ENCODE measurements at places on chromosomes 16 and 17. TPM values are rescaled to one million over a fixed set of nuclear protein-coding genes. Genes with fewer than 3 reads are reported as not detected.

Gene NXPH3
- total RNA-seq, result 8.8 TPM

Gene NOL11
- 18.6 TPM for total RNA-seq

Gene FBXO31
- total RNA-seq, result 39.3 TPM

Gene KRTAP4-7
- not detected for total RNA-seq

Gene P2RX5
- 8.1 TPM for total RNA-seq

Gene SIRT7
- 4.9 TPM for total RNA-seq

Gene TBC1D3I
- total RNA-seq, result not detected

Gene NLRC3
- 1.1 TPM for total RNA-seq

Gene CMTM4
- 15.2 TPM for total RNA-seq

Gene CDT1
- total RNA-seq, result 0.39 TPM

DNA sequence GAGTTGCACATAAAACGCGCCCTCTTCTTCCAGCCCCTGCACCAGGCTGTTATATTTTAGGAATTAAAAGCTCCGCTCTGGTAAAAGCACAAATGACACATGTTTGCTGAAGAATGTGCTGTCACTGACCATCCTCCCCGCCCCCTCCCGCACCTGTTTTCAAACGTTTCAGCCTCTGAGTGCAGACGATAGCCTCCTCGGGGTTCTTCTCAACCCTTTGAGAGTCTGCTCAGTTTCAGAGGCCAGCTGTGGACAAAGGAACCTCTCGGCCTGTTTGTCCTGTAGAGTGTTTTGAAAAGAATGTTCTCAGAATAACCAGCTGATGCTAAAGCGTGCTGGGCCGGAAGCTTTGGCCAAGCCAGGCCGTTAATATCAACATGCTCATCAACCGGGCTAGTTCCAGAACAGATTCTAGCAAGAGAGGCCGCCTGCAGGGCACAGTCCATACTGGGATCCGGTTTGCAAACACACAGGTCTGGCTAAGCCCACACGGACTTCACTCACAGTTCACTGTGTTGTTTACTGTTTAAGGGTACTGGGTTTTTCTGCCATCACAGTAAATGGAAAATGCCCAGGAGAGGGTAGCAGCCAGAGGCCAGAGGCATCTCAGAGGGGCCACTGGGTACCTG lies 6.4 kb upstream of the CACNG4 start:
- DNase-seq, result no peak

GRCh38 chr17:61230461-61230860 lies 169.2 kb upstream of the TBX2 start:
- DNase-seq, result no peak

DNA sequence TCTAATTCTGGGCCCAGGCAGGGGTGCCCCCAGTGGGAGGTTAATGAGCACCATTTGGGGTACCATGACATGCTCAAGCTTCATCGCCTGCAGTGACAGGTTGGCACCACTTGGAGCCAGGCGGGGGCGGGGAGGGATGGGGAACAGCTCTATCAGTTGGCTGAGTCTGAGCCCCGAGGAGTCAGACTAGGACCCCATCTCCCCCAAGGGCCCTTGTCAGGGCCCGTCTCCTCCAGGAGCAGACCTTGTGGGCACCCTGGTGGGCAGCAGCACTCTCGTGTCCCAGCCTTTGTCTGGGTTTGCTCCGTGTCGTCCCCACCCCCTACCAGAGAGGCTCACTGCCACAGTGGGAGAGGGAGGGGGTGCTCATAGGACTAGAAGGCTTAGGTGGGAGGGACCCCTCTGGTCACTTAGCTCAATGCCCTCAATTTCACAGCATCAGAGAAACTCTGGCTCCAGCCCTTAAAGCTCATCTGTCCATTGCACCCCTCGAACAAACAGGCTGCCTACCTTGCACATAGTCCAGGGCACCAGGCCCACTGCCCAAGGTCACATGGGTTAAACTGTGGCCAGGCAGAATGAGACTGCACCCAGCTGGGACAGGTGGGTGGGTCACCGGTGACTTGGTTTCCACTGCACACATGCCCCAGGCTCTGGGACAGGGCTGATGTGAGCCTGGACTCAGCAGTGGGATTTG lies 4.1 kb downstream of the PPP1R9B start:
- DNase-seq, result no peak

- DNase-seq, result no peak
Observed at GRCh38 chr16:63216696-63217423, 1180.6 kb upstream of the CDH8 start.

DNA sequence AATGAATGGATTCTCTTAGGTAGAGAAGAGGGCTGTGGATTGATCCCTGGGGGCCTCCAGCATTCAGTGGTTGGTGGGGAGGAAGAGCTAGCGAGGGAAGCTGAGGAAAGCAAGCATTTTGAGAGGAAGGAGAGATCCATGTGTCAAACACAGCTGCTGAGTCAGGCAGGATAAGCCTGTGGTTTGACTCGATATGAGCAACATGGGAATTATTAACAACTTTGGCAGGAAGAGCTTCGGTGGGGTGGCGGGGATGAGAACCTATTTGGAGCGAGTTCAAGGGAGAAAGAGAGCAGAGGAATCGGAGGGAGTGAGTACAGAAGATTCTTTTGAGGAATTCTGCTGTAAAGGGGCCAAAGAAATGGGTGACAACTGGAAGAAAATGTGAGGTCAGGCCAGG lies 59.5 kb upstream of the CDC42EP4 start:
- DNase-seq, result no peak

- DNase-seq, result no peak
Observed at GRCh38 chr16:24972608-24973220, 42.5 kb downstream of the ARHGAP17 start.

DNA sequence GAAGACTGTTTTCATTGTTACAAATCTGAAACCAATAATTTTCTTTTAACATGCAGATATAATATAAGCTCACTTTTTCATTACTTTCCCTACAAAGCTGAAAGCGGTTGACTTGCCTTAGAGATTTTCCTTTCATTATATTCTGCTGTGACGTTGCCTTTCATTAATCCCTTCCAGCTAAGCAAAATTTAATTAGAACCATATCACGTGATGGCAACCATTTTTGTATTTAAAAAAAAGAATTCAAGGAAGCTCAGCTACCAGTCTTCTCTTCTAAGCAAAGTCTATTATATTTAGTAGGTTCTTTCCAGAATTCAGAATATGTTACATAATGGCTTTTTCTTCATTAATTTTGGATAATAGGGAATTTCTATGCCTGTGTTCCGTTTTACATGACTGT lies 186.5 kb downstream of the PRKCA start:
- DNase-seq, result no peak

GRCh38 chr17:72135546-72136325 lies 14.9 kb downstream of the SOX9 start:
- DNase-seq, result no peak

GRCh38 chr16:89009343-89010209 lies 32.6 kb upstream of the CBFA2T3 start:
- DNase-seq, result no peak

GRCh38 chr16:77834635-77835540 lies 46.5 kb downstream of the VAT1L start:
- no peak for DNase-seq
